Esophagus mucosa (tissue), 1 donor: ENCODE measurements at places on chromosomes 7 and 10. TPM values are rescaled to one million over a fixed set of nuclear protein-coding genes. Genes with fewer than 3 reads are reported as not detected.

TIMM23B gene
- 8.2 TPM for total RNA-seq

GIMAP7 gene
- total RNA-seq: 2.7 TPM

DNA sequence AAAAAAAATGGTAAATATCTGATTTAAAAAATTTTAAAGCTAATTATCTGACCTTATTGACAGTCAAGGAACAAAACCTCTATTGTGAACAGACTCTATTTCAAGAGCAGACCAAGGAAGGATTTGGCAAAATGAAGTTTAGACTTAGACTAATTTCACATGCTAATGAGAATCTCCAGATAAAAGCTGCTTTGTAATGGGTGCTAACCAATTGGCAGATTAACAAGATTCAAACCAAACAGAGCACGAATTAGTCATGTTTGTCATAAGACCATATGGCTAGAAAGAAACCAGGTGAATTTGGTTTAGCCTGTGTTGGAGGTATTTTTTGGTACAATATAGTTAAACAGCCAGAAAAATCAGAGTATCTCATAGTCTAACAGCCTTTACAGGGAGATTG, 429.1 kb upstream of the NFE2L3 start:
- no peak for ATAC-seq

DNA sequence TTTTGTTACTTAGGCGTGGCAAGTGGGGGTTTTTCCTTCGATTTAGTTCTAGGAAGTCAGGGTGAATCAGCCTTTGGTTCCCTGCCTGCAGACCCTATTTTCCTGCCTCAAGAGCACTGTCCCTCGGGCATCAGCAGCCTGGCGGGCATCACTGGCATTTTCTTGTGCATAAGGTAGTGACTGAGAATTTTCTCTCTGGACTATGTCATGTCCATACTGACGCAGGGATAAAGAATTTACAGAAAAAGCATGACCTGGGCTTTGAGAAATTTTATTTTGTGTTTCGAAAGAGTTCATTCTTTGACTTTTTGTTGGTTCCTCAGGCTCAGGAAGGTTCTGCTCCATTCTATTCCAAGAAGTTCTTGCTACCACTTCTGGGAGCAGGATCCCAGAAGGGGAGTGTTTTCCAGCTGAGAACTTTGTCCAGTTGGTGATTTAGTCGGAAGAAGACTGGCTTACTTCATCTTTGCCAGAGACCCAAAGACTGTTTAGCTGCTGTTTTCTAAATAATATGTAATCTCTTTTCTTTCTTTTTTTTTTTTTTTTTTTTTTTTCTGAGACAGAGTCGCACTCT, 213.9 kb upstream of the SH2B2 start:
- no peak for ATAC-seq

GRCh38 chr7:31309407-31309806, 31.1 kb downstream of the NEUROD6 start:
- ATAC-seq: no peak

- ATAC-seq: no peak
These were observed 66.6 kb downstream of the GLCCI1 start for GRCh38 chr7:8035192-8035591.
